Fibroblast of the conjunctiva (primary cell): ENCODE measurements at places on chromosomes 6 and 20.
A peak's percentile ranks its signal among the peaks of the same experiment; 100 is the strongest.

GRCh38 chr6:24987446-24988115, 51.8 kb upstream of the RIPOR2 start:
- DNase-seq = no peak

- DNase-seq = no peak
These were observed 258.1 kb downstream of the TAF4 start for GRCh38 chr20:61807471-61808160.

DNA sequence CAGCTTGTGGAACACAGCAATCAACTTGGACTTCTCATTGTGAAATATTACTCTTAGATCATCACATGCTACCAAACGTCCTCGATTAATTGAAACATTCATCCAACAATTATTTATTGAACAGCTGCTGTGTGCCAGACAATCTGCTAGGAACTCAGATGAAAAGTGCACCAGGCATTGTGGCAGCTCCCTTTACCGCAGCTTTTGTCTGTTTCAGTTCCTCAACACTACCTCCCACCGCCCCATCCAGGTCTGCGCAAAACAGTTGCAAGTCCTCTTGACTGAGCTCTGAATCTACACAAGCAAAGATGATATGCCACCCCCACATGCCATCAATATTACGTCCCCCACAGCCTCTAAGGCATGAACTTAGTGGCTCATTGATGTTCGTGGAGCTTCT, 1094.4 kb upstream of the MAP3K7 start:
- DNase-seq = no peak

GRCh38 chr20:23362392-23363256, 642 bp downstream of the GZF1 start:
- no peak for DNase-seq

DNA sequence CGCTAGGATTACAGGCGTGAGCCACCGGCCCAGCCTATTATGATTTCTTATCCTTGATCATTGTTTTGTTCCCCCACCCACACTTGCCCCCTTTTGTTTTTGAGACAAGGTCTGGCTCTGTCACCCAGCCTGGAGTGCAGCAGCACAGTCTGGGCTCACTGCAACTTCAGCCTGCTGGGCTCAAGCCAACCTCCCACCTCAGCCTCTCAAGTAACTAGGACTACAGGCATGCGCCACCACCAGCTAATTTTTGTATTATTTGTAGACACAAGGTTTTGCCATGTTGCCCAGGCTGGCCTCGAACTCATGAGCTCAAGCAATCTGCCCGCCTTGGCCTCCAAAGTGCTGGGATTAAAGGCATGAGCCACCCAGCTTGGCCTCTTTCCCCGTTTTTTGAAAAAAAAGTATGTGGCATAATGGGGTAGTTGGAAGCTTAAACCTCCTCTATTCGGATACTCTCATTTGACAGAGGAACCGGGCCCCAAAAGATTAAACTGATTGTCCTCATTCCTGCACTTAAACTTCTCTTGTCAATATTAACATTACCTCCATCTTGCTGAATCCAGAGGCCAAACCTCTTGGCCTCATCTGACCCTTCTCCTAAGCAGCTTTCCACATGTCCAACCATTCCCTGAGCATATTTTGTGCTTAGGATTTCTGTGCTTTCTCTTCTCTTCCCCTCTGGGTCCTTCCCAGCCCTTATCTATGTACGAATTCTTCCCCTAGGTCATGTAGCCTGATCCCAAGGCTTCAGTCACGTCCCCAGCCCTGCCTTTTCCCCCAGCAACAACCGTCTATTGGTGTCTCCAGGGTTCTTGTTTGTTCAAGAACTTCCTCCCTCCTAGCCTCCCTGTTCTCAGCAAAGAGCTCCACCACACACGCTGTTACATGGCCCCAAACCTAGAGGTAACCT, 6.1 kb upstream of the EZR start:
- no peak for DNase-seq

GRCh38 chr6:11111769-11112437, 378 bp upstream of the ERVFRD-1 start:
- DNase-seq = no peak

DNA sequence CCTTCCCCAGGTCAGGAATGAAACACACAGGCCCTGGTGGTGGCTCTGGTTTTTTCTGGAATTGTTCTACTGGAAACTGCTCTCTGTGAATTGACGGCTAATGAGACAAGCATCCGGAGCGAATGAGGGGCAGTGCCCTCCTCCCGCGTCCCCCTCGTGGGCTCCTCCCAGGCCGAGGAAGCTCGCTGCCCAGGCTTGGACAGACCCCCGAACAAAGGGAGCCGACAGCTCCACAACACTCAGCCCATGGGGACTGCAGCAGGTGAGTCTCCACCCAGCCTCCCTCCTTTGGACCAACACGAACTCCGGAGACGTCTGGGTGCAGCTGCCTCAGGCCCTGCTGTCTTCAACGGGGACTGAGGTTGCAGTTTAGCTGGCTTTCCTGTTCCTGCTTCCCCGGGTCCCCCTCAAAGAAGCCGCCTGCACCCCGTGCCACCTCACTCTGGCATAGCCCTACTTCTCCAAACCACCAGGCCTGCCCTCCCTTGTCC, 31.3 kb upstream of the AFDN start:
- DNase-seq = no peak

GRCh38 chr6:142296975-142297604, 4.7 kb upstream of the ADGRG6 start:
- DNase-seq = no peak

DNA sequence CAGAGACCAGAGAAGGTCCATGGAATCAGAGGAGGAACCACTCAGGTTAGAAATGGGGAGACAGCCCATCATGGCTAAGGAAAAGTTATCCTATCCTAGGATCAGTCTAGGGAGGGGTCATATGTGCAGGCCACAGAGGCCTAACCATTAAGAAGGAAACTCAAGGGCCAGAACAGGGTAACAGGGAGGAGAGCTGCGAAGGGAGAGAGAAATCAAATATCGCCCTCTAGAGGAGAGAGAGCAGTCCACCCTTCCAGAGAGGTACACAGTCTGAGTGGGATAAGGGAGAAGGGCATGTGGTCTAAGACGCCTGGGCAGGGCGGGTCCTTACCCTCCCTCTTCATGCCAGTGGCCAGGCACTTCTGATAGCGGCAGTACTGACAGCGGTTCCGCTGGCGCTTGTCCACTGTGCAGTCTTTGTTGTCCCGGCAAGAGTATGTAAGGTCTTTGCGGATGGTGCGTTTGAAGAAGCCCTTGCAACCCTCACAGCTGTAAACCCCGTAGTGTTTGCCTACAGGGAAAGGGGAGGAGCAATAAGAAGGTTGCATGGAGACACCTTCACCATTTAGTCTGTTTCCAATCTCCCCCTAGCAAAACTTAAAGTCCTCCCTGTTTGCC, 2.9 kb downstream of the RXRB start:
- DNase-seq = peak; percentile 54

- no peak for DNase-seq
These were observed 118.1 kb downstream of the PREX1 start for GRCh38 chr20:48709744-48710143.

GRCh38 chr6:25730907-25731306, 23.6 kb upstream of the SLC17A4 start:
- DNase-seq = no peak

GRCh38 chr6:148650941-148651505, 95.8 kb upstream of the UST start:
- DNase-seq = no peak

GRCh38 chr6:4812068-4812467, 35.9 kb downstream of the CDYL start:
- DNase-seq = no peak

DNA sequence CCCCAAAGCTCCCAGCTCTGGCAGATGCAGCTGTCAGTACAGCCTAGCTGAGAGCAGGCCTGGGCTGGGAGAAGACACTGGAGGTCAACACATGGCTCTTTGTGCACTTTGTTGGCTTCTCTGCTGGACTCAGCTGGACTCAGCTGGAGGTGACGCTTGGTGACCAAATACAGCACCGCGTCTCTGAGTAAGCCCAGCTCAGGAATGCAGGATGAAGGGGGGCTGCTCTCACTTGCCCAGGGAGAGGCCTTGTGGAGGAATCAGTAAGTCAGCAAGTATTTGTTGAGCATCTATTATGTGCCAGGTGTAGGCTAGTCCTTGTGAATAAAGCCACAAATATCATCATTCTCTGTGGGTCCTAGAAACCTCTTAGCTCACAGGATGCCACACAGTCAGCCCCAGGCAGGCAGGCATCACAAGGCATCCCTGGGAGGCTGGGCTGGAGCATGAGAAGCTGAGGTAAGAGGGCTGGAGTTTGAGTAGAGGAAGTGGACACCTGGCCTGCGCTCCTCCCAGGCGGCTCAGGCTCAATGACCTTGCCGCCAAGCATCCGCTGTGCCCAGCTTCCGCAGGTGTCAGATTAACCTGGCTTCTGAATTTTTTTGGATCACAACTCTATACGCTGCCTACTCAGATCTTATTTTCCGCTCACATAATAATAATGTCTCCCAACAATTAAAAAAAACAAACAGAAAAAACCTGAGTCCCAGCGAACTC, 95.4 kb downstream of the TMEM170B start:
- no peak for DNase-seq

- DNase-seq = no peak
These were observed 12.4 kb upstream of the MAK start for GRCh38 chr6:10850728-10851127.

- DNase-seq = no peak
These were observed 191.3 kb upstream of the ARID1B start for GRCh38 chr6:156585859-156586258.

DNA sequence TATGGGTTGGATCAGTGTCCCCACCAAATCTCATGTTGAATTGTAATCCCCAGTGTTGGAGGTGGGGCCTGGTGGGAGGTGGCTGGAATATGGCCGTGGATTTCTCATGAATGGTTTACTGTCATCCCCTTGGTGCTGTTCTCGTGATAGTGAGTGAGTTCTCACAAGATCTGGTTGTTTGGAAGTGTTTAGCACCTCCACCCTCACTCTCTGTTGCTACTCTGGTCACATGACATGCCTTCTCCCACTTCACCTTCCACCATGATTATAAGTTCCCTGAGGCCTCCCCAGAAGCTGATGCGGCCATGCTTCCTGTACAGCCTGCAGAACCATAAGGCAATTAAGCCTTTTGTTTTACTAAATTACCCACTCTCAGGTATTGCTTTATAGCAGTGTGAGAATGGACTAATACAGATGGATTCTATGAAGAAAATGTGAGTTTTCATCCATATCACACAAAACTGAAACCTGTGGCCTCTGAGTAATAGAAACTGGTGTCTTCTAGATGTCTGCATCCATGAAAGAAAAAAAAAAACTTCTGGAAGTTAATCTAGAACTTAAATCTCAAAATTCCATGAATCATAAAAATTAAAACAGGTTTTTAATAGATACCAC, 39.3 kb downstream of the MBOAT1 start:
- no peak for DNase-seq

DNA sequence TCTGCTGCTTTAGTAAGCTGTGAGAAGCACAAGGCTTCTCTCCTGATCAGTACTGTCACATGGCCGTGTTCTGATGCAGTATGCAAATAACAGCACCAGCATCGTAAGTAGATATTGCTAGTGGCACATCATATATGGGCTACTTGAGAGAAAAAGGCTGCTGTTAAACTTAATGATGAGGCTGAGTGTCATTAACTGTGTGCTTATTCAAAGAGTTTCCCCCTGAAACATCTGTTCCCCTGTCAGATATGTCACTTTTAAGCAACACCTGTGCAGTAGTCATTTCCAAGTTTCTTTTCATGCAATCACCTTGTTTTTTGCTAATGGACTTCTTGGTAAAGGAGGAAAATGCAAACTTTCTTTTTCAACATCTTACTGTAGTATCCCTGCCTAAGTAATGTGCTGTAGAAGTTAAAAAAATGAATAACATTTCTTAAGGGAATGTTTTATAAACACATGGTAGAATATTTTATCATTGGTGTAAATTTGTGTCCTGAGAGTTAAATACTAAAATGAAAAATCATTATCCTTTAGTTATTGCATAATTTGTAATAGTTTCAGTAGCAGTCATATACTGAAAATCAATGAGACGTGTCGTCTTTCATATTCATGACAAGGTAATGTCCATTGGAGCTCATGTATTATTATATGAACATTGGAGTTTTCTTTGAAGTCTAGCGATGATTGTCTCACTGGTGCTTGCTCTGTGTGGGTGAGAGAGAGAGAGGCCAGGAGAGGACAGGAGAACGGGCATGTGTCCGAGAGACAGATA, 366.3 kb downstream of the CDKAL1 start:
- no peak for DNase-seq

DNA sequence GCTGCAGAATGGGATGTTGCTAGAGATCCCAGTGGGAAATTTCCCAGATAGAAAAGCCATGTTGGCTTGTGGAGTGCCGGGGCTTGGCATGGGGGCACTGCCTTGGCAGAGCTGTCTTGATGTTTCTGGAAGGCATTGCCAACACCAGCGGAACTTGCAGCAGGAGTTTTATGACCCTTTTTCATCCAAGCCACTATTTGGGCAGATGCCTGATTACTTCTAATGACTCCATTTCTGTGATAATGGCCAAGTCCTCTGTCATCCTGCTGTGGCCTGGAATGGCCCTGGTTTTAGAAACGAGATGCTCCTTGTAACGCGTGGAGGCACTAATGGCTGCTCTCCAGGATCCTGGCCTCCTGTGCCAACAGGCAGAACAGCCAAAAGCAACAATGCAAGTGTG, 229.0 kb downstream of the ZNF217 start:
- DNase-seq = no peak

GRCh38 chr6:47655719-47656595, 42.4 kb upstream of the ADGRF4 start:
- no peak for DNase-seq

- no peak for DNase-seq
These were observed 17.8 kb downstream of the B4GALT5 start for GRCh38 chr20:49695830-49696229.

DNA sequence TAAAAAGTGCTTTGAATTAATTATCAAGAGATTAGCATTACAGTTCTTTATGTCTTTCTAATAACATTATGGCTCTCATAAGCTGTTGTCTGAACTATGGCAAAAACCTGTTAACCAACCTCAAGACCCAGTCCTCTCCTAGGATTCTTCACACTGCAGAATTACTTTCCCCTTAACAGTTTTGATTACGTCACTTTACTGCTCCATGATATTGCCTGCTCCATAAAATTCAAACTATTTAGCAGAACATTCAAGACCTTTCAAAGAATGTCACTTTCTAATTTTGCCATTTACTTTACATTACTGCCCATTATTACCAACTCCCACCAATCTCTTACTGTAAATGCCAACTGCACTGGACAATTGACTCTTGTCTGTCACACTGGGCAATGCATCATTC, 843.5 kb downstream of the PHF3 start:
- no peak for DNase-seq

DNA sequence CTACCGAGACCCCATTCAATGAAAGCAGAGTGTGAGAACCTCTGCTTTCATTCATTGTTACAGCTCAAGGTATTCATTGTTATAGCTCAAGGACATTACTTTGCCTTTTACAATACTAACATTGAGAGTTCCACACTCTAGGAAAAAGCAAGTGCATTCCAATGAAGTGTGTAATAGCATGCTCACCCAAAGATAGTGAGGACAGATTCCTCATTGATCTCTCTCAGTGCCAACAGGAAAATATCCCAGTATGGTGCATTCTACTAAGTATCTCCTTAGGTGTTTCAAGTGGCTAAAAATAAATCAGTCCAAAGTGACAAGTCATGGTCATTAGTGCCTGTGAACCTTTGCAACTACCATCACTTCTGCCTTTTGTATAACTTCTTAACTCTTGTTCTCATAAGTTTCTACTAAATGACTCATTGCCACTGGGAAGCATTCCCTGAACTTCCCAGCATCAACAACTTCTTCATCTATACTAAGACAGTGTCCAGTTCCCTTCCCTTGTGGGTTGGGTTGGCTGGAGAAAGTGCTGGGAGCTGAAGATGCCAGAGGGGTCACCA, 140.7 kb upstream of the STXBP5 start:
- DNase-seq = peak; percentile 29
